ENCODE measurements at places on chromosomes 5 and 9. TPM values are rescaled to one million over a fixed set of nuclear protein-coding genes. Genes with fewer than 3 reads are reported as not detected.

GRCh38 chr9:99577351-99577750 is 244.3 kb upstream of the NR4A3 start:
- no peak for DNase-seq

The SPARC gene
- 483 TPM for total RNA-seq

The WDR31 gene
- 5.1 TPM for total RNA-seq

GRCh38 chr5:54178991-54179390 is 131.4 kb downstream of the ARL15 start:
- no peak for DNase-seq

GRCh38 chr5:73822278-73822988 is 196.4 kb downstream of the ARHGEF28 start:
- no peak for DNase-seq

GRCh38 chr9:106075236-106075959 is 381.1 kb downstream of the TMEM38B start:
- DNase-seq, result no peak
